GM04503 (cell line): ENCODE measurements at places on chromosomes 2 and 18.

GRCh38 chr2:205771031-205771430 is 88.7 kb downstream of the NRP2 start:
- no peak for DNase-seq

- no peak for DNase-seq
Observed at GRCh38 chr18:39415471-39415870, 1849.9 kb upstream of the CELF4 start.

GRCh38 chr2:228689053-228689452 is 507.6 kb upstream of the SPHKAP start:
- no peak for DNase-seq

GRCh38 chr2:152062125-152063091 is 36.4 kb downstream of the CACNB4 start:
- peak; percentile 60 for DNase-seq

GRCh38 chr2:18005411-18005810 is 126.9 kb downstream of the KCNS3 start:
- DNase-seq: no peak

DNA sequence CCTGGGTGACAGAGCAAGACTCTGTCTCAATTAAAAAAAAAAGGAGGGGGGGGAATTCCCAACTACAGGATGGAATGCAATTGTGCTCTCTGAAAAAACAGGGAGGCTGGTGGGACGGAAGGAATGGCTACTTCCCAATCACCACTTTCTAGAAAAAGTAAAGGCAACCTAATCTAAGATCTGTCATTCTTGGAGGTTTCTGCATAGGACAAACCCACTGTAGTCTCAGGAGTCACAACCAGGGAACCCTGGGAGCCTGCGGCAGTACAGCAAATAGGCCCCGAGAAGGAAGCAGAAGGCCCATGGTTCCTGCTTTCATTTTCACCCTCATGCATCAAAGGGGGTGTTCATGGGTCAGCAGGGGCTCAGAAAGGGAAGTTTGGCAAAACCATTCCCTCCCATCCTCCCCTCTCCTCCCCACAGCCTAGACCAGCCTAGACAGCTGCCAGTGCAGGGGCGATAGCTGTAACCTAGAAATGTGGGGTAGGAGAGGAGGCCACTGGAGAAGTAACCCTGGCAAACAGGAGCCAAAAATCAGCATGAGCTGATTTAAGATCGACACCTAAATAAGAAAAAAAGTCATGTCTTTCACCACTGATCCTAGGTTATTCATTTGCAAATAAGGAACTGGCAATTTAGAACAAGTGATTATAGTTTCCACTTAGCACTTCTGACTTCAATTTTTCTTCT is 48.0 kb downstream of the TRABD2A start:
- DNase-seq: no peak

GRCh38 chr2:10832203-10832936 is 19.8 kb upstream of the PDIA6 start:
- DNase-seq: no peak

- DNase-seq: no peak
Observed at GRCh38 chr2:233261819-233262555, 10.5 kb downstream of the ATG16L1 start.

GRCh38 chr2:218418717-218419458 is at the start of gene VIL1:
TSS of gene VIL1 (plus strand) at chr2:218419123. CDS start at chr2:218423779, 4,656 bp downstream.
- DNase-seq: no peak

DNA sequence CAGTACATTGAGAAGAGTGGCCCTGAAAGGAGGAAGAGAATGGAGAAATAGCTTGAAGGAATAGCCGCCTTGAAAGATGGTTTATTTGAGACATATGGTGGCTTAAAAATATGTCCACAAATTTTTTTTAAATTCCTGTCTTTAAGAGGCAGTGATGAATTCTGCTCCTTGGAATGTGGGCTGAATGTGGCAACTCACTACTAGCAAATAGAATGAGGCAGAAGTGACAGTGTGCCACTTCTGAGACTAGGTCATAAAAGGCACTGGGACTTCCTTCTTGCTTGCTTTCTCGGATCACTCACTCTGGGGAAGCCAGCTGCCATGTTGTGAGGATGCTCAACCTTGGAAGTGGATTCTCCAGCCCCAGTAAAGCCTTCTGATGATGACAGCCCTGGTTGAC is 67.0 kb downstream of the FAM161A start:
- DNase-seq: no peak

GRCh38 chr18:62877411-62878221 is 162.3 kb downstream of the PHLPP1 start:
- DNase-seq: no peak

DNA sequence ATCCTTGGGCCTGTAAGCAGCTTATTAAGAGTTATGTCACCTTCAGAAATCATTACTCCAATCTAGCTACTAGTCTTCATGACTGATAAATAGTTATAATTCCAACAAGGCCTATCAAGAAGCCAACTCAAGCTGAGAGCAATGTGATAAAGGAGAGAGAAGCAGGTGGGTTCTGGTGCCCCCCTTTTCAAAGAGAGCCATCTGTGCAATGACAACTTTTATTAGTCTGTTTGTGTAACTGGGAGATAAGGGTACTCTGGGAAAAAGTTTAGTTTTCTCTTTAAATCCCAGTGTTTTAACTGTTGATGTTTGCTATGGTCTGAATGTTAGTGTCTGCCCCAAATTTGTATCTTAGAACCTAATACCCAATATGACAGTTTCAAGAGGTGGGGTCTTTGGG is 60.6 kb downstream of the CCDC93 start:
- no peak for DNase-seq

DNA sequence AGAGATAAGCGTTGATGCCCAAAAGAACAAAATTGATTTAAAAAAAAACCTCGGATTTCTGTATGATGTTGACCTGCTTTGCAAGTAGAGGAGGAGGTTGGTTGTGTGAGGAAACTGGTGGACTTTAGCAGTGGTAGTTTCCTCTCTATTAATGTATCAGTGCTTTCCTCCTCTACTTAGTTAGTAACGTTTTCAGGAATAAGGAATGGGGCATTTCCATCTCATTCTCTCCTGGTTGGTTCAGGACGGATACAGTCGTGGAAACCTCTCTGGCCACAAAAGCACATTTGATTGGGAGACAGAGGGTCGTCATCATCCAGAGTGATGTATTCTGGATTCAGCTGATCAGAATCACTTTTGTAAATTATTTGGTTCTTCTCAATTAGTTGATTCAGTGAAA is 1.5 kb downstream of the FHOD3 start:
- no peak for DNase-seq

DNA sequence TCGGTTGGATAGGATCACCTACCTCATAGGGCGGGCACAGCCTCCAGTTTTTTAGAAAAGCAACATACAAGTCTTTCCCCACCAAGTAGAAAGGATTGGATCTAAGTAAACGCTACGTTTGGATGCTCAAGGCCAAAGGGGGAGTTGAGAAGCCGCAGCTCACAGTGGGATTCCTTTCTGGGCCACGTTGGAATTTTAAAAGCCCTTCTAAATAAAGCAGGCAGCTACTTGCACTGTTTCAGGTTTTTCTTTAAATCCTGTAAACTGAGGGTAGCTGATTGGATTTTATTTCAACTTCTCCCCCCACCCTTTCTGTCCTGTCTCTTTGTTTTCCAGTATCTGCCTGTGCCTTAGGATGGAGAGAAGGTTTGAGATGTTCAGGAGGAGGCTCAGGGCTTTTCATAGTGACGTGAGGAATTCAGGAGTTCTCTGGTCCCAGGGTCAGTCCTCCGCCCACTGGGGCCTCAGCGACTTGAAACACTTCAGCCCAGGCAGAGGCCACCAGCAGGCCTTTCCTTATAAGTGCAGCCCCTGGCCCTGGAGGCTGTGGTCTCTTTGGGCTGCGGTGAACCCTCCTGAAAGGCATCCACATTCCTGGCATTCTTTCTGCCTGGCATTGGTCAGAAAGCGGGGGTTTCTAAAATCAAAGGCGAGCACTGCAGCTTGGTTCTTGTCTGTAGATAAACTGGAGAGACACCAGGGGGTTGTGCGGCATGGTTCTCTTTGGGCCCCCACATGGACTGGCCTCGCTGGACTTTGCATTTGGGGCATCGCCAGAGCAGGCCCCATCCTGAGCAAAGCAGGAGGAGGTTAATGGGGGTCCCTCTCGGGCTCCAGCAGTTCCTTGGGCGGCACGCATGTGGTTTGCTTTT is 44.5 kb downstream of the SH3BP4 start:
- no peak for DNase-seq

GRCh38 chr2:11766016-11766415 is 19.6 kb downstream of the LPIN1 start:
- DNase-seq: no peak

DNA sequence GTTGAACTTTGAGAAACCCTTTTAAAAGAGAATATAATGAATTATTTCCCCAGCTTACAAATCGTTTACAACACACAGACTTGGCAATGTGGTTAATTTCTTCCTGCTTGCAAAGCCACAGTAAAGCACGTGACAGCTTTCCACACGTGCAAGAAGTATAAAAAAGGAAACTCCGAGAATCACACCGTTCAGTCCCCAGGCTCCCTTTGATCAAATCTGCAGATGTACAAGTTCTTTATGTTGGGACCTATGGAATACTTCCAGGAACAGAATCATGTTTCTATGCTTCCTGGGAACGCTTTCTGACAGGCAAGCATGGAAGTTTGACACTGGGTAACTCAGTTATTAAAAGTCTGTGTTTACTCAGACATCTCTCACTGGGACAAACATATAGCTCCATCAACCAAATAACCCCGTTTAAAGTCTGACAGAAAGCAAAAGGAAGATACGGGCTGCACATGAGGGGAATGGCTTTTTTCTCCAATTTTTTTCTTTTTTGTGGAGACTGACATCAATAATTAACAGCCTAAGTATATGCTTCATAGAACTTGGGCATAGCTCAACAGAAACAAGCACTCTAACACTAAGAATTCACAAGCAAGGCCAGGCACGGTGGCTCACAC is 134.8 kb downstream of the EIPR1 start:
- peak; percentile 16 for DNase-seq

DNA sequence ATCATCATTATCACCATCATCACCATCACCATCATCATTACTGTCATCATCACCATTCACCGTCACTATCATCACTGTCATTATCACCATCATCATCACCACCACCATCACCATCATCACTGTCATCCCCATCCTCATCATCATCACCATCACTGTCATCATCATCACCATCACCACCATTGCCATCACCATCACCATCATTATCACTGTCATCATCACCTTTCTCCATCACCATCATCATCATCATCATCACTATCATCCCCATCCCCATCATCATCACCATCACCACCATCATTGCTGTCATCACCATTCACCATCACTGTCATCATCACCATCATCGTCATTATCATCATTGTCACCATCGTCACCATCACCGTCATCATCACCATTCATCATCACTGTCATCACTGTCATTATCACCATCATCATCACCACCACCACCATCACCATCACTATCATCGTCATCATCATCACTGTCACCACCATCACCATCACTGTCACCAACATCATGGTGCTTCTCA is 9.8 kb downstream of the HPCAL1 start:
- DNase-seq: no peak

DNA sequence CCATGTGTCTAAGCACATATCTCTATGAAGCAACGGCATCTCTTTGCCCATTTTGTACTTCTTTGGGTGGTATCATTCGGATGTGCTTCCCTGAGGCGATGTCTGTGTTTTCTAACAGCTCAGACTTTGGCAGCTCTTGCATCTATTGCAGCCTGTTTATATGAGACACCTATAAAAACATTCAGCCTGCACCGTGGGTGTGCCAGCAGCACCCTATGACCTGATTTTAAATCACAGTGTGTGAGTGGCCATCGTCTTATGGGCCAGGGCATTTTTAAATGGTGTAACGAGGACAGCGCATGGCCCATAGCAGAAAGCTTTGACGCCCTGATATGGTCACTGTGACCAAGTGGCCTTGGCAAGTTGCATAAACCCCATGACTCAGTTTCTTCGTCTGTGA is 12.9 kb downstream of the NPAS2 start:
- no peak for DNase-seq

DNA sequence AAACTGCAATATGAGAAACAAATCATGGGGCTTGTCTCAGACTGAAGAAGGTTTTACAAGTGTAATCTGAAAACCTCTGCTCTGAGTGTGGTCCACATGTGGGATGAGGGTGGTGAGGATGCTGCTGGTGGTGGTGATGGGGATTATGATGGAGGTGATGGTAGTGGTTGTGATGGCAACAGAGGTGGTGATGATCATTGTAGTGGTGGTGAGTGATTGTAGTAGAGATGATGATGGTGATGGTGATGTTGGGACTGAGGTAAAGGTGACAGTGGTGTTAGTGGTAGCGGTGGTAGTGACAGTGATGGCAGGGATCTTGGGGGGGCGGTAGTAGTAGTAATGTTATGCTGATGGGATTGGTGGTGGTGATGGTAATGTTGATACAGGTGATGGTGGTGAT is 217.8 kb downstream of the ANAPC1 start:
- no peak for DNase-seq

GRCh38 chr18:77017355-77017754 is 115.2 kb downstream of the MBP start:
- DNase-seq: no peak

DNA sequence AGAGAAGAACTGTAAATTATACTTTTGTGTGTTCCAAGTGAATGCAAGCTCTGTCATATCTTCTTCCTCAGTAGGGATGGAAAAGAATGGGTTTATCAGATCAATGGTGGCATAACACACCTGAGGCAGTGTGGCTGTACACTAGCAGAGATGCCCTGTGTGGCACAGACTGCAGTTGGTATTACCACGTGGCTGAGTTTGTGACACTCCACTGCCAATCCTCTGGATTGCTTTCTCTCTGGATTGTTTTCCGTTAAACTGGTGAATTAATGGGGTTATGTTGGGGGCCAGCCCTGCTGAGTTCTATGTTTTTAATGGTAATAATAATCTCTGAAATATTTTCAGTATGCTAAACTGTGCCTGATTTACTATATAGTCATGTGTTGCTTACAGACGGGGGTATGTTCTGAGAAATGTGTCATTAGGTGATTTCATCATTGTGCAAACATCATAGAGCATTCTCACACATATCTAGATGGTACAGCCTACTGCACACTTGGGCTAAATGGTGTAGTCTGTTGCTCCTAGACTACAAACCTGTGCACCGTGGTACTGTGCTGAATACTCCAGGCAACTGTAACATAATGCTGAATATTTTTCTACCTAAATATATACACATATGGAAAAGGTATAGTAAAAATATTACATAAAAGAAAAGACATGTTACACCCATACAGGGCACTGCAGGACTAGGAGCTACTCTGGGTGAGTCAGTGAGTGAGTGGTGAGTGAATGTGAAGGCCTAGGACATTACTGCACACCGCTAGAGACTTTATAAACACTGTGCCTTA is 84.7 kb upstream of the ST6GAL2 start:
- no peak for DNase-seq

DNA sequence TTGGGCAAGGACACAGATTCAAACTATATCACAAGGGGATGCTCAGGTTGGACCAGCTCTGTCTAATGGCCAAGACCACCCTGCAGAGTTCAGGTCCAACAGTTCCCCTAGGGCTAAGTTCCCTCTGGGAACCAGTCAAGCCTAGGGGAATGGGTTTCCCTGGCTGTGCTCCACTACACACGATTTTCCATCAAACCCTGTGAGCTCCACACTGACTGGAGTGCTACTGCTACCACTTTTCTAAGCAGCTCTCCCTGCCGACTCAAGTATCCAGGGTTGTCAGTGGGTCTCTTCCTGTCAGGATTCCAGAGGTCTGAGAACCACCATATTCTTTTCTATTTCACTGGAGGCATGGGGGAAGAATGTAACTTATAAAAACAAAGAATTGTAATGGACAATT is 280.4 kb upstream of the COL3A1 start:
- no peak for DNase-seq
